ENCODE measurements at places on chromosomes 5 and 9.

DNA sequence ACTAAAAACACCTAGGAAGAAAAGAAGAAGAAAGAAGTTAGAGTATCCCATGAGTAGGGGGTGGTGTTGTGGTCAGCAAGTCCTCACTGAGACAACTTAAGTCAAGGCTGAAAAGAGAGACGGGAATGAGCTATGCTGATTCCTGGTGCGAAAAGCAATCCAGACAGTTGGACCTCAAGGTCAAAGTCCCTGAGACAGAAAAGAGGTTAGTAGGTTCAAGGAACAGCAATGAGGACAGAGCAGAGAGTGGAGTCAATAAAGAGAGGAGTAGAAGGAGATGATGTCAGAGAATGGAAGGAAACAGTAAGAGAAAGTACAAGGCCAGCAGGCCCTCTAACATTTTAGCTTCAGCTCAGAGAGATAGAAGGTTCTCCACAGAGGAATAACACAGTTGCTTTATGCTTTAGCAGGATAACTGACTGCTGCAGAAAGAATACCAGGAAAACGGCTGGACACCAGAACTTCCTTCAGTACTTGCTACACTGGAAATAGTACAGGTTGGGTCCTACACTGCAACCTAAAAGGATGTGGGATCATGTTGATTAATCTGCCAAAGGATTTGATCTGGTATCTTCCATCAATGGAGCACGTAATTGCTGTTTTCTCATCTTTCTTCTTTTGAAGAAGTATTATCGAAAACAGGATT lies 43.6 kb downstream of the GNAQ start:
- no peak for DNase-seq

- no peak for DNase-seq
Measured at GRCh38 chr5:76425928-76426804, 23.1 kb downstream of the IQGAP2 start.

GRCh38 chr5:103981592-103981991 lies 419.0 kb upstream of the NUDT12 start:
- DNase-seq, result no peak

- peak; percentile 32 for DNase-seq
Measured at GRCh38 chr9:105278751-105279150, 34.3 kb downstream of the SLC44A1 start.

DNA sequence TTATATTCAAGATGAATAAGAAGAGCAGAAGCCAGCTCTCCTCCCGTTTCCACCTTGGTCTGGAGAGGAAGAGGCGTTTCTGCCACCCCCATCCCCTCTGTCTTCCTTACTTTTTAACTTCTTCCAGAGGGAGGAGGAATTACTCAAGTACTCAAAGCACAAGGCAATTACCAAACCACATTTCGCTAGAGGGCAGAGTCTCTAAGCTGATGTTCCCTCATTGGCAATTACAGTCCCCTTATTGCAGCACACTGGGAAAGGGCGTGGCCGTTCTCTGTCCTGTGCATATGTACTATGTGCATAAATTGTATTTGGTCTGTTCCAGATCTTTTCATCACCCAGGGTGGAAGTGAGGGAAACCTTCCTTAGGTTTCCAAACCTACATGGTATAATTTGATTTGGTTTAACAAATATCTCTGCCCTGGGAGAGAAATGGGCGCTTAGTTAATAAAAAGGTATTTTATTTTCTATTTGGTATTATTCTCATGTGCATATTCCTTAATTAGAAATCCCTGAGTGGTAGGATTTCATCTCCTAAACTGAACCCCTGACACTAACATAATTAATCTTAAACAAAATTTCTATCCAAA lies 29.8 kb upstream of the ALDOB start:
- DNase-seq, result peak; percentile 18

DNA sequence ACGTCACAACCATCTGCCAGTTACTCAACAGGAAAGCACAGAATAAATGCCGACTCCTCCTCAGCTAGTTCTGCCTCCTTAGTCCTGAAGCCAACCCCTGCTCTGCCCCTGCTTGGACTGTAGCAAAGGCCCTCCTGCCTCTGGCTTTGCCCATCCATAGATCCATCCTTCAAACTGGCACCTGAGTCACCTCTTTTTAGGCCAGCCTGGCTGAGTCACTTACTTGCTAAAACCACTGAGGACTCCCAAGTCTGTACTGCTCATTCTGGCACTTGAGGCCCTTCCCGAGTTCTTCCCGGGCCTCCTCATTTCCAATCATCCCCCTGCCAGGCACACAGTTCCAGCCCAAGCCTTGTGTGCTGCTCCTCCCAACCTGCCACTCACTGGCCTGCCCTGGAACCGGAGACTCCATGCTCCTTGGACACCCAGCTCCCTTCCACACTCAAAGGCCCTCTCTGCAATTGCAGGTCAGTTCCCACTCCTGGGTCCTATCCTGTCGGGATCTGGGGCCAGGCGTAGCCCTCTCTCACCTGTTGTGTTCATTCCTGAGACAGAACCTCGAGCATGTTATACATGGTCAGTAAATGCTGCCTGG lies 220.1 kb downstream of the DAB2IP start:
- DNase-seq, result no peak

- DNase-seq, result no peak
Measured at GRCh38 chr5:61534481-61535267, 202.6 kb downstream of the ZSWIM6 start.

GRCh38 chr5:157458835-157459234 lies 1.2 kb upstream of the NIPAL4 start:
- DNase-seq, result no peak

GRCh38 chr5:82513738-82514137 lies 235.6 kb upstream of the RPS23 start:
- no peak for DNase-seq

- DNase-seq, result no peak
Measured at GRCh38 chr5:12488161-12488560, 583.9 kb upstream of the CTNND2 start.

GRCh38 chr9:85223506-85224125 lies 518.1 kb downstream of the AGTPBP1 start:
- DNase-seq, result no peak

GRCh38 chr5:142310803-142311202 lies 14.0 kb downstream of the SPRY4 start:
- no peak for DNase-seq

- no peak for DNase-seq
Measured at GRCh38 chr5:91850031-91850430, 466.9 kb upstream of the ARRDC3 start.

- no peak for DNase-seq
Measured at GRCh38 chr9:128245421-128246151, 30.2 kb downstream of the GOLGA2 start.

GRCh38 chr9:71740199-71740598 lies 28.1 kb downstream of the CEMIP2 start:
- no peak for DNase-seq

DNA sequence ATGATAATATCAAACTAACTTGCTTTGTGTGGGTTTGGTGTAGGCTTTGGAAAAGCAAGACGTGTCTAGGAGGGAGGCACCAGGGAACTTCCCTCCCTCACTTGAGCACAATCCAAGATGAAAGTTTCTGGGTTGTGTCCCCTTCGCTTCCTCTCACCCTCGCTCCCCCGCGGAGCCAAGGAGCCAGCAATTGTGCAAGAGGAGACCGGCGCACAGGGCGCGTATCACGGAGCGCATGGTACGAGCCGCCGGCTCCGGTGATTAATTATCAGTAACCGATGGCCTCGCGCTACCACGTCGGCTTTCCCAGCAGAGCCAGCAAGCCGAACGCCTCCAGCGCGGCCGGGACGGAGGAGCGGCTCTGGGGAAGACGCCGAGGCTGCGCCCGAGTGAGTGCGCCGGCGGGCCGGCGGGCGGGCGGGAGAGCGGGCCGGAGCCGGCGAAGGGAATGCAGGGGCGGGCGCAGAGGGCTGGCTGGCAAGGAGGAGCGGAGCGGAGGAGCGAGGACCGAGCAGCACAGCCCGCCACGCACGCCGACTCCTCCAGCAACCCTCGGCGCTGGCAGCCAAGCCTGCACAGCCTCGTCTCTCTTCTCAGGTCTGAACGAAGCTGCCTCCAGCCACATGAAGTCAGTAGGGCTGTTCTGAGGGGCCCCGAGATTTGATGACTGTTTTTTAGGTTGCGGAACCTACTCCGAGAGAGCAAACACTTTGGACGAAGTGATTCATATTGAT lies 143.6 kb downstream of the BNC2 start:
- peak; percentile 60 for DNase-seq

DNA sequence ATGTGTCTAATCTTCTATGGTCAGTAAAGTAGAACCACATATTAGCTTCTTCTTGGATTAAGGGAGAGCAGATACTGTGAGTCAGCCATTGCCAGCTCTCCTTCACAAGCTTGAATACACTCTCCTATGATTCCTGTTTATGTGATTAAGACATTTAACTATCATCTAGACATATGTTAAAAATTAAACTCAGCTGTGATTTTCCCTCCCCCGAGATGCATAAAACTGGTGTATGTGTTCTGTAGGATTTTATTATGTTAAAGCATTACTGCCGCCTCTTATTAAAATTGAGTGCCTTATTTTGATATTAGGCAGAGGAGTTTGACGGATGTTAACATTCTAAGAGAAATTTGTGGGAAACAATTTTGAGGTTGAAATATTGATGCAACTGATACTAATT lies 114.6 kb downstream of the ACTBL2 start:
- DNase-seq, result no peak

GRCh38 chr9:216866-217265 lies 2.2 kb downstream of the DOCK8 start:
- no peak for DNase-seq

DNA sequence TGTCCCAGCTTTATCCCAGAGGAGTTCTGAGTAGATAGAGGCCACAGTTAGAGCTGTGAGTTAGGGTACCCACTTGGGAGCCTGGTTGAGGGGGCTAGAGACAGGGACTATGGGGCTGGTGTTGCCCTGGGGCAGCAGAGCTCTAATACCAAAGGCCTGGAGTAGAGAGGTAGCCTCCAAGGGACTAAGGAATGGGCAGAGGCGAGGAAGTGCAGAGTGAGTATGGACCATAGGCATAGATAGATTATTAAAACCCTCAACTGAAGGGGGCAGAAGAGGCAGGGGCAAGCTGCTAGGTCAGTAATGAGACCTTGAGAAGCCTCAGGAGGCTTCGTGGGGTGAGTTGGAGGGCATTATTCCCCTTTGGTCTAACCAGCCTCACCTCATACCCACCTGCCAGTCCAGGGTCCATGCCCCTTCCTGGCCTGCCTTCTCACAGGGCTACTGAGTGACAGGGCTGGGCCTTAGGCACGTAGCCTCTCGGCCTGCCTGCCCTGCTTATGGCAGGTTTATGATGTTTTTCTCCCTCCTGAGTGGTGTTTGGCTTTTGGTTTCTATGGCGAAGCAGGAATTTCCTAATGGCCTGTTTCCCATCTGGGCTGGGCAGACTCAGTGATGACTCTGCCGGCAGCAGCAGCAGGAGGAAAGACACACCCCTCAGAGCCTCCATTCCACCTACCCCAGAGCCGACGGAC lies 8.0 kb downstream of the PDLIM4 start:
- DNase-seq, result peak; percentile 57

DNA sequence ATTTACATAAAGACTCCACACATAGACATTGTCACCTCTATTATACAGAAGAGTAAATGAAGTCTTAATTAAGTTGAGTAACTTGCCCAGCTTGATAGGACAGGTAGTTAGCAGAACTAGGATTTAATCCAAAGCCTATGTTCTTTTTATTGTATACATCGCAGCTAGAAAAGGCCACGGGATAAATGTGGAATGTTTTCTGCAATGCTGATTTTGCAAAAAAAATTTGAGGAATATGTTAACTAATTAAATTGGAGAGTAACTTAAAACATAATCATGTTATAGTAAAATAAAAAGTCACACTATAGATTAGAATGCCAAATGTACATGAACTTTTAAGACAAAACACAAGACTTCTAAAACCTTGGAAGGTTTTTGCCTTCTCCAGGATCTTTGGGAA lies 41.1 kb downstream of the POLK start:
- DNase-seq, result no peak

DNA sequence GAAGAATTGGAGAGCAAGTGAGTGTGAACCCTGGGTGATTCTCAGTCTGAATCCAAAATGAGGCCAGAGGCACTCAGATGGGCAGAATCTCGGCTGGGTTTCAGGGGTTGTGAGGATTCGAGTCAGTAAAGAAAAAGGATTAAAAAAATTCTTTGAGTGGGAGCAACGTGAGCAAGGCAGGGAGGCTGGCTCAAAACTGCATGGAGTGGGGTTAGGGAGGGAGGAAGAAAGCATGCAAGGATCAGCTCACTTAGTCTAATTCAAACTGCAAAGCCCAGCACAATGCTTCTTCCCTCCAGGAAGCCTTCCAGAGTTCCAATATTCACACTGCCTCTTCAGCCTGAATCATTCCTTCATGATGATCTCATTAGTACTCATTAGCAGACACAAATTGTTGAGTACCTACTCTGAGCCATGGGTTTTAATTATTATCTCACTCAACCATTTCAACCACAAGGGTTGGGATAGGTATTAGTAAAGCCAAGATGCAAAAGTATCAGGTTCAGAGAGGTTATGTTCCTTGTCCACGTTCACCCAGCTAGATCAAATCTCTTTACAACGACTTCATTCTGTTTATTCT lies 95.8 kb downstream of the BRINP1 start:
- DNase-seq, result no peak

- no peak for DNase-seq
Measured at GRCh38 chr9:100063185-100063584, 35.6 kb downstream of the ERP44 start.

- no peak for DNase-seq
Measured at GRCh38 chr9:2645569-2645968, 24.0 kb downstream of the VLDLR start.

GRCh38 chr9:126406075-126406667 lies 79.5 kb downstream of the MVB12B start:
- DNase-seq, result no peak

- no peak for DNase-seq
Measured at GRCh38 chr9:126171641-126172040, 155.0 kb upstream of the MVB12B start.

DNA sequence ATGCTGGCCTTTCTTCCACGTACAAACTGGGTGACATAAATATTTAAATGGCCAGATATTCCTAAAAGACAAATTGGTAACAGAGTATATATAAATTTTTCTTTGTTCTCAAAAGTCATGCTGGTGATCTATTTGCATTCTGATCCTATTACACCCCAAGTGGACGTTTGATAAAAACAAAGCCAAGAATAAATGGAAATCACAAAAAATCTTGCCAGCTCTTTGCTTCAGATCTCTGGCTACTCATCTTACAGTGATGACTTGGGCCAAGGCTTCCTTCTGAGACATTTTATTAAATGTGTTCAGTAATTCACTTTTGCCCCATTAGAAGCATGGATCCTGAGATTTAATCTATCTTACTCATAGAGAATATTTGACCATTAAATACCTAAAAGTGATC lies 444.3 kb upstream of the PIK3R1 start:
- no peak for DNase-seq

GRCh38 chr9:116447934-116448333 lies 239.2 kb upstream of the TRIM32 start:
- DNase-seq, result no peak

DNA sequence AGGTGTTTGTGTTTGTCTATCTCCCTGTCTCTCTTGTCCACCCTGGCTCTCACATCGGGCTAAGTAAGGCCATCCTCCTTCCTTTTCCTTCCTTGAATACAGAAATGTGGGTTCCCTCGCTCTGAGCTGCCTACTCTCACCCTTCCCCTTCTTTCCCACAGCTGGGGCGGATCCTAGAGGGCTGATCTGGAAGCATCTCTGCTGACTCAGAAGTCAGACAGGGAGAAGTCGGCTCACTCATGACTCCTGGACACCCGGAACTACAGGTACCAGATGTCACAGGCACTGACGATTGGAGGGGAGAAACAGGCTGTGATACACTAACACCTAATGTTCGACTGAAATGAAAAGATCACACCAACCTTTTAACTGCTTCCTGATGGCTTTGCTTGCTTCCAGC lies 41.3 kb downstream of the PTPN3 start:
- no peak for DNase-seq

Measured in pancreas (tissue), 10 donors.